ENCODE measurements at places on chromosomes 12 and 14.

DNA sequence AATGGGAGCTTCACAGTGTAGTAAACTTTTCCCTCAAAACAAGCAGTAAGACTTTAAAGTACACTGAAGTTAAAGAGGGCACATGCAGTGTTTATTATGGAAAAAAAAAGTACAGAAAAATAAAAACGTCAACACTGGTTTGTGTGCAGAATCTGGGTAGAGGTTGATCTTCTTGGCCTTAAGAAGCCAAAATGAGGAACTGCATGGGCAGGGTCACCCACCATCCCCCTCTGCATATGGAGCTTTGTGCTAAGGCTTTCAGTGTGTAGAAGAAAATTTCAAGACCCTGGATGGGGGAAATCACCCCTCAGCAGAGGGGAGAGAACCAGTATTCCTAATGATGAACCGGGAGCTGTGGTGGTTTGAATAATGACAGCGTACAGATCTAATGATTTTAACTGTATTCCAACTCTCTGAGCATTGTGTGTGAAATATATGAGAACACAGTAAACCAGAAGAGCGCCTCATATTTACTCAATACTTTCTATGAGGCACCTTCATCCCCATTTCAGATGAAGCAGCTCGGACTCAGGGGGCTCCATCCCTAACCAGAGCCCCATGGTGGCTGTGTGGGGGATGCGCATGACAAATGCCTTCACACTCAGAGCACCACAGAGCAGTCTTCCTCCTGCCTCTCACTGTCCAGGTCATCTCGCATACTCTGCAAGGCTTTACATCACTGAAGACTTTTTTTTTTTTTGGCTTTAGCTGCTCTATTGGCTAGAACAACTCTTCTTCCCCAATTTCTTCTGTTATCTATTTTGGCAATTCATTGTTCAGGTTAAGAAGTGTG, 33.4 kb downstream of the ACADS start:
- DNase-seq, result no peak

GRCh38 chr14:69713993-69714679, 52.8 kb upstream of the SRSF5 start:
- no peak for DNase-seq

- DNase-seq, result no peak
Measured at GRCh38 chr14:100348784-100349685, 25.9 kb downstream of the SLC25A47 start.

DNA sequence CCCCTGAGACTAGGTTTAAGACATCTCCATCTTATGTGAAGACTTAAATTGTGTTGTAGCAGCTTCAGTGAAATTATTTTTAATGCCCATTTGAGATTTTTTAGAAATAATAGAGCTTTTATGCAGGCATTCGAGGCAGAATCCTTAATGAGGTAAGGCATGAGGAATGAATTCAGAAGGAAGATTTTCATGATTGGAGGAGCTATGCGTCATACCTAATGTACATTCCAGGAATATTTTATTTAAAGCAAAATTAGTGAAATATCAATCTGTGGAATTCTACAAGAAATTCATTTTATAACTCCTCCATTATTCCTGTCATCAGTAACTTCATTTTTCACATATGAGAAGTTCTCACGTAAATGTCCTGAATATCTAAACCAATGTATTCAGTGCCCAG, 36.0 kb upstream of the GARIN6 start:
- no peak for DNase-seq

DNA sequence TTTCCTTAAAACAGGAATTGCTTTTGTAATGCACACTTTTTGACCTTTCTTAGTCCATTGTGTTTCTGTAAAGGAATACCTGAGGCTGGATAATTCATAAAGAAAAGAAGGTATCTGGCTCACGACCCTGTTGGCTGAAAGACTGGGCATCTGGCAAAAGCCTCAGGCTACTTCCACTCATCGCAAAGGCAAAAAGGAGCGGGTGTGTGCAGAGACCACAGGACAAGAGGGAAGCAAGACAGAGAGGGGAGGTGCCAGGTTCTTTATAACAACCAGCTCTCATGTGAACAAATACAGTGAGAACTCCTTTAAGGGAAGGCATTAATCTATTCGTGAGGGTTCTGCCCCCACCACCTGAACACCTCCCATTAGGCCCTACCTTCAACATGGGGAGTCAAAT, 182.1 kb downstream of the C12orf50 start:
- no peak for DNase-seq

- DNase-seq, result no peak
Measured at GRCh38 chr12:42483521-42483790, 106.1 kb downstream of the PRICKLE1 start.

DNA sequence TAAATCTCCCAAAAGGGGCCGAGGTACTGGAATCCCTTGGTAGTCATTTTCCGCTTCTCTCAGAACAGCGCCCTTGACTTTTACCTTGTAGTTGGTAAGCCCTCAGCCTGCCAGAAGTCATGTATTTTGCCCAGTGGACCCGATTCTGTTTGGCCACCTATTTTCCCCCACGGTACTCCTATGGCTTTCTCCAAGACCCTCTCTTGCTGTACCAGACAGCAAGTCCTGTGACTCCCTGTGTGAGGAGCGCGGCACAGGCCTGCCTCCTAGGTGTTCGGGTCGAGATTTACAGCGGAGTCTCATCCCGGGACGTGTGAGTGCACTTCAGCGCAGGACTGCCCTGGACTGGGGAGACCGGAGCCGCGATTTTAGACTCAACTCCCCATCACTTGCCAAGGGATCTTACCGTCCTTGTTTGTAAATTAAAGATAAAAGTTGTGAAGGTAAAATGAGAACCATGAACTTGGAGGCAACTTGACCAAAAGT, 1.1 kb upstream of the MBD6 start:
- DNase-seq, result no peak

GRCh38 chr12:112362310-112362709, 19.9 kb downstream of the HECTD4 start:
- DNase-seq, result no peak

- DNase-seq, result no peak
Measured at GRCh38 chr14:74064883-74065282, 19.4 kb downstream of the ALDH6A1 start.

DNA sequence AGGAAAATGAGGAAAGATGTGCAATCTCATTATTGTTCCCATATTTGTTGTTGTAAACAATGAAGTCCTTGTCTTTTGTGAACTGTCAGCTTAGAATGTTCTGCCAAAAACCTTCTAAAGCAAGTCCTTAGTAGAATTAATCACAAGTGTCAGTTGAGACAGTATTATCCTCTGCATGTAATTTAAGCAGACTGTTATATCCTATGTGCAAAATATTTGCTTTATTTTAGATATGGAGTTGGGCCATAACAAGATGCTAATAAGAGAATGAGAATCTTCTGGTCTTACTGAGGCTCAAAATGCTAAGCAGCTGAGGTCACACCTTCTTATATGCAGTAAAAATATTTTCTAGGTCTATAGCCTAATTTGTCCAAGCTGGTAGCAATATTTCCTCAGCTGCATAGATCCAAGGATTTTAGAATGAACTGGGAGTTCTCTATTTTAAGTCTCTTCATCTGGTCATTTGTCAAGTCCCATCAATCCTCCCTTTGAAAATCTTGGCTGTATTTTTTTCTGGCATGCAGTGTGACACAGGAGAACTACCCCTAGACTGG, 222.3 kb upstream of the NAV3 start:
- DNase-seq, result no peak

GRCh38 chr14:80523518-80524117, 312.3 kb upstream of the DIO2 start:
- no peak for DNase-seq

GRCh38 chr12:1842183-1842904, 22.0 kb downstream of the LRTM2 start:
- DNase-seq, result no peak

GRCh38 chr14:20799892-20800544, 2.6 kb downstream of the RNASE1 start:
- DNase-seq, result no peak

- DNase-seq, result no peak
Measured at GRCh38 chr12:50326590-50327284, 43.4 kb upstream of the LIMA1 start.
